Eye (tissue), 1 donor: ENCODE measurements at places on chromosomes 1 and 21.

DNA sequence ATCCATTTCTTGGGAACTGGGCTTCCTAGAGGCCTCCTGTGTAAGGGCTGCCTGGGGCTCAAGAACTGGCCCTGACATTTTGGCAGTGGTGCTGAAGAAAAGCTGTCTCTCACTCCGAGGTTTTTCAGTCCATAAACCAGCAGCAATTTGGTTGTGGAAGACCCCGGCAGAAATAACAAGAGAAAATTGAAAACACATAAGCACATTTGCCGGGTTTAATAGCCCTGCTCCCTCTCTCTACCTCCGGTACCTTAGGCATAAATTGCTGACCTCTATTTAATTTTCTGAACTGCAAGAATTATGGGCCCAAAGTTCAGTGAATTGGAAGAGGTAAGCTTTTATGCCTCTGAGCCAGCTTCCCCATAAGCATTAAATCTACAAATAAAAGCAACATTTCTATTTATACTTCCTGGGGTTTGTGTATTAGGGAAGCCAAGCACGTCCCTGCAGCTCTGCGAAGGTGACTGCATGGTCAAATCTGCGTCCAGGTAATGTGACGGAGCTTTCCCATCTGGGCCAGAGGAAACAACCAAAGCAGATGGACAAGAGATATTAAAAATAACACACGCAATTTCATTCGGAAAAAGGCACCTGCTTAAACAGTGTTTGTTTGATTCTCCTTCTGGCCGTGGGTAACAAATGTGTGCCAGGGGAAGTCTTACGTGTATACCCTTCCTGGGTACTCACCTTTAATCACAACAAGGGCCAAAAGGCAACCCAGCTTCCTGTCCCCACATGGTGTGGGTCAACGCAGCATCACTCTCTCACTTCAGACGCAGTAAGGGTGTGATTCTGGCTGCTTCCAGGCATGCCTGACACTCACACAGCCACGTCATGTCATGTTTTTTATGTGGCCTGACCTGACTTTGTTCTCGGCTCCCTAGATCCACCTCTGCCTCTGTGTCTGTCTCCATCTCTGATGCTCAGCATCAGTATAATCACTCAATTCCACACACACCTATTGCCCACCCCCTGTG lies 69.2 kb downstream of the PAPPA2 start:
- DNase-seq, result no peak

GRCh38 chr1:7259955-7260354 lies 474.7 kb downstream of the CAMTA1 start:
- no peak for DNase-seq

DNA sequence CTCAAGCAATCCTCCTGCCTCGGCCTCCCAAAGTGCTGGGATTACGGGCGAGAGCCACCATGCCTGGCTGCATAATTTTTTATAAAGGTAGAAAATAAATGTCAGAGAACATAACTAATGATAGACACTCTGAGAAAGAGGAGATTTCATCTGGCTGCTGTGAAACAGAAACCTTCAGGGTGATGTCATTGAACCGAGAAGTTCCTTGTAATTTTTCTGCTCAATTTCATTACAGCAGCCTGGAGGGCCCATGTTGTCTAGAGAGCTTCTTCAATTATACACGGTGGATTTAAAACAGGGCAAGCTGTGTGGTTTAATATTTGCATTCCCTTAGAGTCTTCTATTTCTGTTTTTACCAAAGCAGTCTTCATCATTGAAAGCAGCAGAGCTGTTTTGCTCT lies 64.3 kb upstream of the MORC3 start:
- DNase-seq, result peak; percentile 44

GRCh38 chr1:152348447-152348846 lies 11.4 kb downstream of the FLG2 start:
- DNase-seq, result no peak

DNA sequence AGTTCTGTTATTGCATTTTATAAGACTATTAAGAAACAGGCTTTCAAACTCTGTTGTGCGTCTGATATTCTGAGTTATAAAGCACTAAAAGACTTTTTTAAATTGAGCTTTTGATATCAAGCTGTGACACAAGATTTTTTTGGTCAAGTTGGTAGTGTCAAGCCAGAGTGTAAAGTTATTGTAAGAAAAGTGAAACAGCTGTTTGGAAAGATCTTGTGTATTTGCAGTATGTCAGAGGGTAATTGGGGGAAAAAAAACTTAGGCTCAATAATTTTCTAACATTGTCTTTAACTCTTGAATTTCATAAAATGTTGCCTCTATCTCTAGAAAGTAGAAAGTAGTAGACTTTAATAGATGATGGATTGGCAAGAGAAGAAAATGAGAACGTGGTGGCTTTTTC lies 3.8 kb downstream of the CACYBP start:
- DNase-seq, result no peak

GRCh38 chr21:27825035-27825434 lies 858.1 kb upstream of the ADAMTS5 start:
- no peak for DNase-seq

DNA sequence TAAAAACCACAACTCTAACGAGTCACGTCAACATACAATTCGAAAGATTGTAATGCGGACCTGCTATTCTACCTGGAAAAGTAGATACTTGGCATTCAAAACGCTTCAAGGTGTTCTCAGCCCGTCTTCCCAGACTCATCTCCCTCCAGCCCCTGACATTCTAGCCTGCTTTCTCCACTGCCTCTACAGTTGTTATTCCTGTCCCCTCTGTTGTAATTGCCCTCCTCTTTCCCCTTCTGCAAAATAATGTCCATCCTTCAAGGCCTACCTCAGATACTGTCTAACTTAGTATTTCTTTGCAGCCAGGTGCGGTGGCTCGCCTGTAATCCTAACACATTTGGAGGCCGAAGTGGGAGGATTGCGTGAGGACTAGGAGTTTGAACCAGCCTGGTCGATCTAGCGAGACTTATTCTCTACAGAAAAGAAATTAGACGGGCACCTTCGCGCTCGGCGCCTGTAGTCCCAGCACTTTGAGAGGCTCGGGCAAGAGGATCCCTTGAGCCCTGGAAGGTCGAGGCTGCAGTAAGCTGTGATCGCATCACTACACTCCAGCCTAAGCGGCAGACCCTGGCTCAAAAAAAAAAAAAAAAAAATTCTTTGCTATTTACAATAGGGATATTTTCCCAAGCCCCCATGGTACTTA lies 756 bp upstream of the RBM34 start:
- DNase-seq, result no peak

DNA sequence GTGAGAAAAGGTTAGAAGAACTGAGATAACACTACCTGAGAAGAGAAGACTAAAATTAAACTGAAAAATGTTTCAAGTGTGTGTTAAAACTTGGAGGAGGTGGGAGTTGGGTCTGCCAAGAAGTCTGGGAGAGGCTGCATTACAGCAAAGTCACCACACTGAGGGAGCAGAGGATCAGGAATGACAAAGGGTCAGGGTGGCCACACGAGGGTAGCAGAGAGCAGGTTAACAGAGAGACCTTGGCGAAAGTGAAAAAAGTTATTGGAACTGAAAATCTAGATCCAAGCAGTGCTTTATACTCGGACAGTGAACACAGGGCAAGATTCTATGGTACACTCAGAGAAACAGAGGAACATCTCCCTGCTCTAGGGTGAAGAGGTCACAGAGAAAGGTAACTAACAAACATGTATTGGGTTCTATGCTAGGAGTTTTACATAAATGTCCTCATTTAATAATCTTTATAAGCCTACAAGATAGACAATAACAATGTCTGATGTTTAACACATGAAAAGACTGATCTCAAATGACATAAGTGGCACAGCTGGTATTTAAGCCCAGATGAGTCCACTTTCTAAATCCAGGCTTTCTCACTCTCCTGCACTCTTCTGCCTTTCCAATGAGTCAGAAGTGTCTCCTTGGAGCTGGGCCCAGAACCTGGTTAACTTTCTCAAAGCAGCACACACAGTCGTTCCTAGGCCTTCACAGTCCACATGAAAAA lies 10.3 kb upstream of the CADM3 start:
- DNase-seq, result peak; percentile 93

- peak; percentile 34 for DNase-seq
Observed at GRCh38 chr1:3415260-3416090, 39.0 kb upstream of the ARHGEF16 start.

GRCh38 chr1:101285922-101286570 lies 49.2 kb downstream of the S1PR1 start:
- DNase-seq, result no peak

- DNase-seq, result no peak
Observed at GRCh38 chr1:192747943-192748342, 60.9 kb upstream of the RGS2 start.

DNA sequence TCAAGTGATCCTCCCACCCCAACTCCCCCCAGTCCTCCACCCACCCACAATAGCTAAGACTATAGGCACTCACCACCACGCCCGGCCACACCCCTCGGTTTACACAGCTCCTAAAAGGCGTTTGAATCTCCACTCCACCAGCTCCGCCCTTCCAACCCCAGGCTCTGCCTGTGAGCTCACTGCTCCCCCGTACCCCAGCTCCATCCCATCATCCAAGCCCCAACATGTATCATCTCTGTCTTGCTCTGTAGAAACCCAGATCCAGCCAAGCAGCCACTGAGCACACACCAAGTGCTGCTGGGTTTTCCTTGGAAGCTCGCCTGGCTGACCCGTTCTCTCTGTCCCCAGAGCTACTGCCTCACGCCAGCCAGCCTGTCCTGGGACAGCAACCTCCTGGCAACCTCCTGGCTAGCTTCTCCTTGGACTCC lies 12.0 kb upstream of the S100A2 start:
- DNase-seq, result no peak

- DNase-seq, result no peak
Observed at GRCh38 chr1:234135501-234135900, 231.0 kb downstream of the SLC35F3 start.

DNA sequence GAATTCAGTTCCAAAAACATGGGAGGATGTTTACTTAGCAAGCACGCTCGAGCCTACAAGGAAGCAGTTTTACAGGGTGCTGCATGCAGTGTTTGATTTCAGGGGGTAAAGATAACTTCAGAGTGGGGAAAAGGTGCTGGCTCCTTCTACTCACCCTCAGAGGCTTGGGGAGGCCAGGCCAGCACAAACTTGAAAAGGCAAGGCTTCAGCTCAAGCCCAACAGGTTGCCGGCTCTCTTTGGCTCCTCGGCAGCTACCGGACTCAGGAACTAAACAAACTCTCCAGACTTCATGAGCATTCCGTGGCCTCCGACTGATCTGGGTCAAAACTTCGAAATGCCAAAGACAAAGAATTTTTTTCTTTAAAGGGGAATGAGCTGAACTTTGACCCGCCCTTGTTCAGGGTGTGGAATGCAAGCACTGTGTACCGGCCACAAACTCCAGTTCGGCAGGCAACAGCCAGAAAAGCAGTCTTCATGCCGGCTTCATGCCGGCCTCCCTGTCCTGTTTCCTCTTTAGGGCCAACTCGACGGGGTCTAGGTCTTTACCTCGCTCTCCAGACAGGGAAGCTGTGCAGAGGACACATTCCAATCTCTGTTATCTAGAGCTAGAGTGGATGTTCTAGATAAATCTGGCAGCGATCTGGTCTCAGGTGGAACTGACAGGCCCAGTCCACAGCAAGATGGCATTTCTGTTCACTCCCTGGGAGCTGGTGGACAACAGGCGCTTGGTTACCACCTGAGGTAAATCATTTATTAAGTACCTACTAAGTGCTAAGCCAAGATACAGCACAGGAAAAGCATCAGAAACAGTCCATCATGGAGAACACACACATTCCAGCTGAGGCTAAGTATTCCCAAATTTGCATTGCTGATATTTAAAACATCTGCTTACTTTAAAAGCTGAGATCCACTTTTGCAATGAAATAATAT lies 75.0 kb downstream of the CD46 start:
- DNase-seq, result peak; percentile 50

- no peak for DNase-seq
Observed at GRCh38 chr1:17011092-17011438, 663 bp downstream of the ATP13A2 start.

DNA sequence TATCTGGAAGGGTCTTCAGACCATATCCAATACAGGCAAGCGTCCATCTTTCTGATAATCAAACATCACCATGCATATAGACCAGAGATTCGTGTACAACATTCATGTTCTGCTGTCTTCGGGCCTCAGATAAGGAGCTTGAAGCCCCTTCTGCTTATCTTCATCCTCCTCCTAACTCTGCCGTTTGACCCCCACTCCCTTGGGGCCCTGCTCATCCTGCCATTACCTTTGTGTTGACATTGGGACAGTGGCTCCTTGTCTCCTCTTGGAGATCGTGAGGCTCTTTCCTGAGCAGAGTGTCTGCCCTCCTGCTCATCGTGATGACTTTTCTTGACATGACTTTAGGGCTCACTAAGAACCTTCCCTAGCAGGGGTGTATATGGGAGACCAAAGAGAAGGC lies 37.3 kb downstream of the ACTL8 start:
- DNase-seq, result no peak

DNA sequence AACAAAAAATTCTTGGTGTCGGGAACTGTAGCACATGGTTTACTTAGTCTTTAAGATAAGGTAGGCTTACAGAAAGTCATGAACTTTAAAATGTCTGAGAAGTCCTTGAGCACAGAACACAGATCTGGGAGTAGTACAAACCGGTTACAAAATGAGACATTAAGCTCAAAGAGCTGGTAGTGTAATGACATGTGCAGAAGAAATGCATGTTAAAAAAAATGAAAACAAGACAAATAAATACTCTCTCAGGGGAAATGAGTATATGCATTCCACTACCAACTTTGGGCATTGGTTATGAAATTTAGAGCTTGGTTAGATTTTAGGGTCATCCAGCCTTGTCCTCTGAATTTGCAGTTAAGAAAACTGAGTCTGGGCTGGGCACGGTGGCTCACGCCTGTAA lies 91.5 kb upstream of the F3 start:
- no peak for DNase-seq

GRCh38 chr1:153478692-153479618 lies 18.5 kb upstream of the S100A7 start:
- no peak for DNase-seq

DNA sequence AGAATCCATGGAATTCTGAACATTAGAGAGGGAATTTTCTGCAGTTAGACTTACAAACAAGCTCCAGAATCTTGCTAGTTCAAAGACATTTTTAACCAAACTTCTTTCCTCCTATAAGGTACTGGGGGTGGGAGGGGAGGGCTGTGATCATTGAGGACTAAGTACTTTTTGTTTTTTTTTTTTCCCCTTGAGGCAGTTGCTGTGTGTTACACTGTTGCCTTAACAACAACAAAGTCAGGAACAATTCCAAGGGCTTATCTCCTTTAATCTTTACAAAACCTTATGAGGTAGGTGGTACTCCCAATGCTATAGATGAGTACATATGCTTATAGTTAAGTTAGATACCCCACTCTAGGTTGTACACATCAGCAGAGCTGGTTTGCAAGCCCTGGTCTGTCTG lies 62.9 kb downstream of the PPP1R12B start:
- no peak for DNase-seq

DNA sequence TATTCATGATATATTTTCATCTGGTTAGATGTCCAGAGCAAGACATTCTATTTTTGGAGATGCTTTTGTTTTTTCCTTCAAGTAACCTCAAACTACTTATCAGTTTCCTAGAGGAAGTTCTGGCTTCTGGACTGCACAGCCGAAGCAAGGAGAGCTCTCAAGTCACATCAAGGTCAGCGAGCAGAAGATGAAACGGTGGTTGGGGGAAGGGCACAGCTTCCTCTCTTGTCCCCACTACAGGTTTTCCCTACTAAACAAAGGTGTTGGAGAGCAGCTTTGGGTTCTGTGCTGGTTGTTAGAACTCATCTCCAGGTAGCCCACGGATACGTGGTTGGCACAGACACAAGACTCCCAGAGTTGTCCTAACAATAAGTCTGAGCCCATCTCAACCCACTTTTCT lies 5.1 kb upstream of the PLEKHO1 start:
- no peak for DNase-seq

GRCh38 chr1:198623752-198624647 lies 14.8 kb upstream of the PTPRC start:
- no peak for DNase-seq

GRCh38 chr1:17060306-17060749 lies 6.5 kb upstream of the SDHB start:
- no peak for DNase-seq

- no peak for DNase-seq
Observed at GRCh38 chr1:9025449-9025848, 774 bp downstream of the SLC2A7 start.
